ENCODE measurements at places on chromosomes 2 and 18. TPM values are rescaled to one million over a fixed set of nuclear protein-coding genes. Genes with fewer than 3 reads are reported as not detected.

GRCh38 chr18:14117606-14118005 is 14.6 kb downstream of the ZNF519 start:
- DNase-seq = no peak

DNA sequence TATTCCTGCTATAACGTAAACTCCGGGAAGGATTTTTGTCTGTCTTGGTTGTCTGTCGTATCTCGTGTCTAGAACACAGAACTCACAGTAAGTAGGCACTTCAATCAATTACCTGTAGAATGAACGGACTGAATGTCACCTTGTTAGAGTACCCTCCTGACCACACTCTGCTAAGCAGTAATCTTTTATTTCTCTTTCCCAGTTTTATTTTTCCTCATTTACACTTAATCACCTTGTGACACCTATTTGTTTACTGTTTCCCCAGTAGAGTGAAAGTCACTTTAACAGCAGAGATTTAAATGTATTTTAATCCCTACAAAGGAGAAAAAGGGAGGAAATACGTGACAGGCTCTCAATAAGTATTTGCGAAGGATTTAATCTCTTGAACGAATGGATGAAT is 514 bp upstream of the EPB41L5 start:
- no peak for DNase-seq

DNA sequence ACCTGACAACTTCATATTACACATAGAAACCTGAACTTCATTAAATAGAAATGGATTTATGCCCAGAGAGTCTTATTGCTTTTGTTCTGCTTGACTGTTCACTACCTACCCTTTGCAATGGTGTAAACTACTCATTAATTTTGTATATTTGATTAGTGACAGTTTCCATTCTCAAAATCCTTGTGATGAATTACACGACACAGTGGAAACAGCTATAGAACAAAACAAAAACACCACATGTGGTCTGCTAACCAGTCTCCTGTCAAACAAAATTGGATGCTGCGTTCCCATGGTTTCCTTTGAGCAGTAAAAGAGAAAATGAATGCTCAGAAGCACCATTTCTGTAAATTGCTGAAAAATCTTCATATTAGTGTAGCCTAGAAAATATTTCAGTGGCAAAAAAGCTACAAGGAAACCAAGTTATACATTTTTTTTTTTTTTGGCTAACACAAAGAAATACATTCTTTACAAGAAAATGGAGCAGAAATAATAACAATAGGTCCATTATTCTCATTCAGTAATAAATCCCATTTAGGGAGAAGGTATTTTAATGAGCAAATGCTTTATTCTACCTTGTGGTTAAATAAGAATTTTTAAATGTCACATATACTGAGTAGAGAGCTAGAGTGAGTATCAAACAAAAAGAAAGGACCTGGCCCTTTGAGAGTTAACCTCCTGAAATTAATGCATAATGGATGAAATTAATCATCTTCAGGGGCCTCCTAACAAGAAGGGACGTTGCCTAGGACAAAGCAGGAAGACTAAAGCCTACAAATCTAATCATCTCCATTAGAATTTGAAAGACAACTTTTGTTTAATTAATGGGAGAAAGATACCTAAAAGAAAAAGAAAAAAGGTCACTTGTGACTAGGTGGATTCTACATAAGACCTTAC is 355.1 kb upstream of the ZC3H15 start:
- DNase-seq = no peak

DNA sequence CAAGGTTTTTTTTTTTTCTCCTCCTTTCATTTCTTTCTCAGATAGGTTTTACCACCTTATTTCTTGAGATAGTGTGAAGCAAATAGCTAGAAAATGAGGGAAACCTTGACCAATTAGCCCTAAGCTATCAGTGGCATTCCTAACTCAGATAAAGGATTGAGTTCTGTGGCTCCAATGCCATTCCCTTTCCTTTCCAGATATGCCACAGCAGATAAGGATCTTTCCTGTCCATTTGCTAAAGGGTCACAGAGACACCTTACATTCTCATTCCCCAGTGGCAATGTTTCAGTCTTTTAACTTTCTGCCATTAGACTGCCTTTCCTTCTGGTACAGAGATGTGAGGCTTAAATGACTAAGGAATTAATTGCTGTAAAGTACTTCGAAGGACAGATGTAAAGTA is 81.7 kb downstream of the MGAT5 start:
- DNase-seq = no peak

DNA sequence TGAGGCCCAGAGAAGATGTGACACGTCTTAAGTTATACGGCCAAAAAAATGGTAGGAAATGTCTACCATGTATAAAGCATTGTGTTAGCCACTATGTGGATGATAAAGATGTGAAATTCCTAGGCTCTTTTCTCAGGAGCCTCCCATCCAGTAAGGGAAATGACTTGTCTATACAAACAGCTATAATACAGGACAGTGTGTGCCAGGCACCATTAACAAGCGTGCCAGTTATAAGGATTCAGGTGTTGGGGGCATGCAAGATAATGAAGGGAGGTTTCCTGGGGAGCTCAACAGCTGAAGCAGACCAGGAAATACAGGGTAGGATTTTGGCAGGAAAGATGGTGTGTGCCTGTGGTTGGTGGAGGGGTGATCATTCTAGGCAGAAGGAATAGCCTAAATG is 37.6 kb downstream of the ALPK2 start:
- DNase-seq = no peak

DNA sequence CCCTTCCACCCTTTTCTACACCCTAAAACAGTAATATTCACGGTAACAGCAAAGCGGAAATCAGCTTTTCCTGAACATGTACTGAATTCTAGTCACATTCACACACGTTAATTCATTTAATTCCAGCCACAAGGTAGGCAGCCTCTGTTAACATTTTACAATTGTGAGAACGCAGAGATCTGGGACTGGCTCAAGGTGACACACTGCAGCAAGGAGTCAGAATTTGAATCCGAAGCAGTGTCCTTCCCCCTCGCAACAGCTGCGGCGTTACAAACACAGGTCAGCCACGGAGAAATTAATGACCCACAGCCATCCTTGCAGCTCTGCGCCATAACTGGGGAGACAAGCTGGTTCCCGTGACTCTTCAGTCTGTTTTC is 818 bp upstream of the SLC20A1 start:
- DNase-seq = no peak

GRCh38 chr18:55384551-55385275 is 203.3 kb downstream of the TCF4 start:
- DNase-seq = peak; percentile 11

Gene PROKR1
- total RNA-seq = not detected

Gene LAMA1
- total RNA-seq = not detected

Gene DGUOK
- total RNA-seq = 78.6 TPM

Gene DLX1
- total RNA-seq = not detected

Data from Calu3 (cell line).